ENCODE measurements at places on chromosomes 12 and 14.

GRCh38 chr12:109467978-109468676 lies 9.0 kb downstream of the KCTD10 start:
- DNase-seq = no peak

- no peak for DNase-seq
These were observed 16.1 kb upstream of the WSCD2 start for GRCh38 chr12:108112832-108113556.

DNA sequence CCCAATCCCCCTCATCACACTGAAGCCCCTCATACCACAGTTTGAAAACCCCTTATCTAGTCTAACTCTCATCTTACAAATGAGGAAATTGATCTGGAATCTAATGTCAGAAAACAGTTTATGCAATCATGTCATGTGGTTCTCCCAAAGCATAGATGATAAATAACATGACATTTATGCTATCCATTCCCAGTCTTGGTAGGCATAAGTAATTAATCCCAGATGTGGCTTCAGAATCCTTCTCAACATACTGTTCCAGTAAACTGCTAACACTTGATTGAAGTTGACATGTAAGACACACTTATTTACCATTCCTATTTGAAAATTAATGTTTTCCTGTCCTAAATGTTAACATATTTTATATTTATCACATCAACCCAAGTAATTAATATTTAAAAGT lies 168.7 kb downstream of the GALC start:
- no peak for DNase-seq

DNA sequence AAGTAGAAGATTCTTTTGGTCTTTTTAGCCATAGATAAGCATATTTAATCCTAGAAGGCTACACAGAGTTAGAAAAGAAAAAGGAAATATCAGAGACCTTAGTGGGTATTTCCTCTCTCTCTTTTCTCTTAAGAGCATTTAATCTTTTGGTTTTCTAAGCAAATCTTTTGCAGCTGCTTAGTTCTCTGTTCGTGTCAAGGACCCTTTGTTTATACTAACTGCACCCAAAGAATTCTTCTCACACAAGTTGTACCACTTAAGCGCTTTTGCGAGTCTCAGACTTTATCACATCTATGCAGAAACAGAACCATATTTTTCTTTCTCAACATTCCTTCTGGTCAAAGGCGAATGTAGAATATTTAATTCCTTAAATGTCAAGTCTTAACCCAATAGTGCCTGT lies 17.9 kb upstream of the NID2 start:
- DNase-seq = no peak

- DNase-seq = no peak
These were observed 282.7 kb downstream of the ATXN7L3B start for GRCh38 chr12:74820324-74820723.

All from occipital lobe (tissue), 3 donors.